Tibial nerve (tissue), 4 donors: ENCODE measurements at places on chromosomes 6 and 20. TPM values are rescaled to one million over a fixed set of nuclear protein-coding genes. Genes with fewer than 3 reads are reported as not detected.

KIF25 gene
- total RNA-seq = not detected

GSTA2 gene
- total RNA-seq = not detected

KAT14 gene
- total RNA-seq = 13.8 TPM

GRCh38 chr20:45069261-45069660, 31.7 kb downstream of the KCNS1 start:
- H3K27me3 ChIP-seq = no peaks in the 10 kb centered on the region
- no peaks in the 10 kb centered on the region for H3K4me1 ChIP-seq
- DNase-seq = no peak
- no peak overlapping the region for H3K27ac ChIP-seq
- H3K36me3 ChIP-seq = peaks cover 3% of the 10 kb centered on the region

DNA sequence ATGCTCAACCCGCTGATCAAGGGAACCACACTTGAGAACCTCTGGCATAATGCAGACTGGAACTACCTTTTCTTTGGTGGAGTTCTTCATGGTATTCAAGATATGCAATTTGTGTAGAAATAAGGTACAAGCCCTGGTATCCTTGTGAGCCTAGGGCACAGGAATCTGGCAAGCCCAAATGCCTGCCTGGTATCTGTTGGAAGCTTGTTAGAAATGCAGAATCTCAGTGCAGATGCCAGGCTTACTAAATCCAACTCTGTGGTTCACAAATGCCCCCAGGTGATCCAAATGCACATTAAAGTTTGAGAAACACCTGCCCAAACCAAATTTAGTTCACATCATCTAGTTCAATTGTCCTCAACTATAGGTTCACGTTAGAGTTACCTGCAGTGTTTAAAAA, 159.8 kb upstream of the LAMP5 start:
- DNase-seq = no peak
- no peak overlapping the region for H3K27ac ChIP-seq
- no peaks in the 10 kb centered on the region for H3K36me3 ChIP-seq
- H3K4me1 ChIP-seq = peaks cover 1% of the 10 kb centered on the region
- no peaks in the 10 kb centered on the region for H3K27me3 ChIP-seq
- no peak overlapping the region for H3K4me3 ChIP-seq

- DNase-seq = no peak
- H3K36me3 ChIP-seq = no peaks in the 10 kb centered on the region
- H3K4me3 ChIP-seq = no peak overlapping the region
- H3K27ac ChIP-seq = no peak overlapping the region
- no peaks in the 10 kb centered on the region for H3K27me3 ChIP-seq
These were observed 217.0 kb downstream of the HAO1 start for GRCh38 chr20:7723284-7723683.

GRCh38 chr6:85079761-85080160, 315.4 kb upstream of the TBX18 start:
- H3K4me3 ChIP-seq = no peak overlapping the region
- H3K36me3 ChIP-seq = no peaks in the 10 kb centered on the region
- no peak overlapping the region for H3K27ac ChIP-seq
- DNase-seq = no peak
- H3K27me3 ChIP-seq = no peaks in the 10 kb centered on the region

- no peaks in the 10 kb centered on the region for H3K36me3 ChIP-seq
- H3K27ac ChIP-seq = no peak overlapping the region
- no peaks in the 10 kb centered on the region for H3K4me1 ChIP-seq
- DNase-seq = no peak
- no peaks in the 10 kb centered on the region for H3K27me3 ChIP-seq
- no peak overlapping the region for H3K4me3 ChIP-seq
These were observed 618.0 kb downstream of the PRKN start for GRCh38 chr6:162109480-162110050.
